ENCODE measurements at places on chromosomes 2 and 18. TPM values are rescaled to one million over a fixed set of nuclear protein-coding genes. Genes with fewer than 3 reads are reported as not detected.

DNA sequence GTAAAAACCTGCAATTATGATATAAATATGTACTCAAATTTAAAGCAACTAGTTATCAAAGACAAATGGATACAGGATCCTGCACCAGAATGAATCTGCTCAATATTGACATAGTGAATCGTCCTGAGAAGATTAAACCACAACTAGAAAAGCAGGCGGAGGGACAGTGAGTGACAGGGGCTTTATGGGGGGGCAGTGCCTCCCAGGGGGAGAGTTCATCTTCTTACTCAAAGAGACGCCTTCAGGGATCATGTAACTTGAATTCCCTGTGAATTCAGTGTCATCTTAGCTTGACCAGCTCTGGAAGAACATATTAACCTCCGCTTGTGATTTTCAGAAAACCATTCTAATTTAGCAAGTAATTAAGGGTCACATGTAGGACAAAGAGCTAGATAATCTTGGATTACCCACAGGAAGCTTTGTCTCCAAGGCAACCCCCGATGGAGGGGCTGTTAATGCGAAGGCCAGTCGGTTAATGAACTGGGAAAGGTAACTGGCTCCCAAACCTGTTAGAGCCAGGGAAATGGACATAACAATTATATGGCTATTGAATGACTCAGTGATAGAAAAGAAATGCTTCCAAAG lies 17.4 kb upstream of the LMAN1 start:
- ATAC-seq = no peak

DNA sequence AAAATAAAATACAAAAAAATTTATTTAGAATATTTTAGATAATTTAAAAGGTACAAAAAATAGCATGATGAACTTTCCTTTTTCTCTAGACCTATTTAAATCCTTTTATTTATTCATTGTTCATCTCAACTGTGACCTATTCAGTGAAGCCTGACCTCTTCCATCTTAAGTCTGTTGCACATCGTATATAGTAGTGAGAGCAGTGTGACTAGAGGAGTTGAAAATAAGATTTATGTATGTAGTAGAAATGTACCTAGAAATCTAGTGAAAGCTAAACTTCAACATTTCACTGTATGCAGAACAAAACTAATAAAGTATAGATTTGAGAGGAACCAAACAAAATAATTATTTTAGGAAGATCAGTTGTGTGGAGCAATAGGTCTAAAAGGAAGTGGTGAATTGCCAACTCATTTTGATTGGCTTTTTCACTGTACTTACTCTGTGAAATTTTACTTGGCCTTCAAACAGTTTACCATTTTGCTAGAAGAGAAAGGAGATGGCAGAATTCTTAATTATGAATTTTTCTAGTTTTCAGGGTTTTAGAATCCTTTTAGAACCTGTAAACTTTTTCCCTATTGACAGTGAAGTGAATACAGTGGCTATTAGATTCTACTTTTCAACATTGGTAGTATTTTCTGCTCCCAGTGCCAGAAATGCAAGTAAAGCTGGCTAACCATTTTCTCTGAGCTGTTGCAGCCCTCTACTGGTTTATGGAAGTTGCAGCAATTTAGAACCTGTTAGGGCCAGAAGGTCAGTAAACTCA lies 11.0 kb downstream of the ANKRD12 start:
- ATAC-seq = no peak

GRCh38 chr2:98470851-98471255 lies 26.2 kb downstream of the INPP4A start:
- ATAC-seq = no peak

- ATAC-seq = no peak
Measured at GRCh38 chr2:234164493-234165413, 114.3 kb downstream of the SPP2 start.

DNA sequence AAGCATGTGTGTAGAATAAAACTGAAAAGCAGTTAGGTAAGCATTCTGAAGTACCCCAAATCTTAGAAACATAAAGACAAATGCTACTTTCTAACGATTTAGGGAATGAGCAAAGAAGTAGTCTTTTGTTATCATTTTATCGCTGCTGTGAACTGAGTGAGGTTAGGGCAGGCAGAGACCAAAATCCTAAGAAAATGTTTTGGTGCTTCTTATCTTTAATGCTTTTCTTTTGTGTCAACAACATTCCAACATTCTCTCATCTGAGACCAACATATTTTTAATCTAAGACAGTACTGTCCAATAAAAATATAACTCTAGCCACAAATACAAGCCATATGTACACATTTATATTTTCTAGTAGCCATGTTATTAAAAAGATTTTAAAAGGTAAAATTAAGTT lies 789.4 kb upstream of the PIK3C3 start:
- ATAC-seq = no peak

- ATAC-seq = peak; percentile 95
Measured at GRCh38 chr18:23716516-23716915, 27.3 kb downstream of the LAMA3 start.

DNA sequence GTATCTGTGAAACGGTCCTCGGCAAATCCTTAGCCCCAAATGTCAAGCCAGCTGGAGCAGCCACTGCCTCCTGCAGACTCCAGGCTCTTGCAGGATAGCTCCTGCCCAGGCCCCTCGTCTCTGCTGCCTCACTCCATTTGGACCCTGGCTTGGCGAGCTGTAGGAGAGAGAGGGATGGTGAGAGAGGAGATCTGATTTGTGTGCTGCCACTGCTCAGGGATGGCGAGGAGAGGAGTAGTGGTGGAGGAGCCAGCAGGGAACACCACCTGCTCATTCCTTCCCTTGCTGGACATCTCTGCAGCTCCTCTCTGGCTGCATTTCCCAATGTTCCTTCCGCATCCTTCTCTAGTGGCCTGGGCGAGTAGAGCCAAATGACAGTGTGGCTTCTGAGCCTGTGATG lies 109.1 kb upstream of the NCK2 start:
- ATAC-seq = no peak

GRCh38 chr2:172811027-172811426 lies 75.4 kb downstream of the RAPGEF4 start:
- ATAC-seq = no peak

DNA sequence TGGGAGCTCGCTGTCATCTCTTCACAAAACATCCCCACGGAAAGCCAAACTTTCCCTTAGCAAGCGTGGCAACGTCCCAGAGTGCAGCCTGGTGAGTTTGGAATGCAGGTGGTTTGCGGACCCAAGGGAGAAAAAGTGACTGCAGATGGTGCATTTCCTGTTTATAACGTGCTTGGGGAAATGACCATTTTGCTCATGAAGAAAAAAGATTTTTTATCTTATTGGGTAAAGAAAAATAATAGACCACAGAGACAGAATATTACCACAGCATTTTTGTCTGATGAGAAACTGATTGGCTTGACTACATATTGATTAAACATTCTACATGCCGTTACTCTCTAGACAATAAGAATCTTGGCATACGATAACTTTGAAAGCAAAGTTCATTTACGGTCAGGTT lies 136.5 kb downstream of the COPS8 start:
- ATAC-seq = no peak

- no peak for ATAC-seq
Measured at GRCh38 chr2:240903191-240904060, 2.7 kb upstream of the CROCC2 start.

GRCh38 chr18:43876748-43877147 lies 599.5 kb upstream of the SYT4 start:
- no peak for ATAC-seq

DNA sequence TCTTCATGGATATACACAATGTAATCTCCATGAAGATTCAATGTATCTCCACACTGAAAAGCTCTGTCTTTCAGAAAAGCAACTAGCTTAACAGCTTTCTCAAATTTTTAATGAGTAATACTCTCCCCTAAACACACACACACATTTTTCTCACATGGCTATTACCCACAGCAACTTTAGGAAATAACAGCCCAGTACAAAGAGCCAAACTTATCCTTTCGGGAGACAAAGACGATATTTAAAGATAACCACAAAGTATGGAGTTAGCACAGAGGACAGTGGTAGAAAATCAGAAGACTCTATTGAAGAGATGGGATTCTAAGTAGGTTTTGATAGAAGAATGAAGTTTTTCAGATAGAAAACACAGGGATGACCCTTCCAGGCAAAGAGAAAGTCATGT lies 394.9 kb upstream of the TRIB2 start:
- ATAC-seq = no peak

DNA sequence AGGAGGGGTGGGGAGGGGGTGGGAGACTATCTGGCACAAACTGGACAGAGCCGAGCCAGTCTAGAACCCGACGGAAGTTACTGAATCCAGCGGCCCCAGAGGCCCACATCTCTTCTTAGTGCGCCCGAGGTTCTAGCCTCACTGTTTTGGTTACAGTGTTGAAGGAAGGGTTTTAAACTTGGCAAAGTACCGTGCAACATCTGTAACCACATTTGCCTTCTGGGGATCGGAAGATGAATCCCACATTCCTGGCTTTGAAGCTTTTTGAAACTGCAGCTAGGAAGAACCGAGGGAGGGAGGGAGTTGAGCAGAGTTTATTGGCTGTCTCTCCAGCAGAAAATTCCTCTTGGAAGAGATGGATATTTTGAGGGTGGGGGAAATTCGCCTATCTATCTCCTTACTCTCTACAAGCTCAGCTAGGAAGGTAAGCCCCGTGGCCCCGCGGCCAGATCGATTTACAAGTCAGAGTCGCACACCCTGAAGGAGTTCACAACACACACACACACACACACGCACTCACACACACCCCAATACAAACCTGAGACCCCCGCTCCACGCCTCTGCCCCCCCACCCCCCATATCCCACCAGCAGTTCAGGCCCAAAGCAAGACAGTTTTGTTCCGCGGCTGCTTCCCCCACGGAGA lies 1.0 kb downstream of the ACVR1 start:
- no peak for ATAC-seq

DNA sequence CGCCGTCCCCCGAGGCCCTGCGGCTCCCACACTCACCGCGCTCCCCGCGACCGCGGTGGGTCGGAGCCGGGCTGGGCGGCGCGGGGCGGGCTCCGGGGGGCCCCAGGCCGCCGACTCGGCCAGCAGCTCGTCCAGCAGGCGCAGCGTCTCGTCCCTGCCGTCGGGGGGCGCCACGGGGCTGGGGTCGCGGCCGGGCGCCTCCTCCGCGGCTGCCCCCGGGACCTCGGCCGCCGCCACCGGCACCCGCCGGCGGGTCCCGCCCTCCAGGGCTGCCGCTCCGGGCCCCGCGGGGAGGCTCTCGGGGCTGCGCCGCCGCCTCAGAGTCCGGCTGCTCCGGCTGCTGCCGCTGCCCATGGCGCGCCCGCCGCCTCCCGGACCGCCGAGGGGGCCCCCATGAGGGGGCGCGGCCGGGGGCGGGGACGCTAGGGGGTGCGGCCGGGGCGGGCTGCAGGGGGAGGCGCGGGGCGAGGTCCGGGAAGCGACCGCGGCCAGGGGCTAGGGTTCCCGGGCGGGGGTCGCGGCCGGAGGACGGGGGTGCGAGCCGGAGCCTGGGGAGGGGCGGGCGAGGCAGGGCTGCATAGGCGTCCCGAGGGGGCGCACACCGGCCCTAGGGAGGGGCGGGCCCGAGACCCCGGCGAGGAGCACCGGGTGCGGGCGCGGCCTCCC lies at the start of gene CYS1:
Gene CYS1 (minus strand): TSS at position 542 of the 666 bp plus-strand sequence. CDS start 188 bp downstream, at position 354.
- peak; percentile 52 for ATAC-seq

- peak; percentile 63 for ATAC-seq
Measured at GRCh38 chr2:20524412-20525040, 77.7 kb downstream of the RHOB start.

DNA sequence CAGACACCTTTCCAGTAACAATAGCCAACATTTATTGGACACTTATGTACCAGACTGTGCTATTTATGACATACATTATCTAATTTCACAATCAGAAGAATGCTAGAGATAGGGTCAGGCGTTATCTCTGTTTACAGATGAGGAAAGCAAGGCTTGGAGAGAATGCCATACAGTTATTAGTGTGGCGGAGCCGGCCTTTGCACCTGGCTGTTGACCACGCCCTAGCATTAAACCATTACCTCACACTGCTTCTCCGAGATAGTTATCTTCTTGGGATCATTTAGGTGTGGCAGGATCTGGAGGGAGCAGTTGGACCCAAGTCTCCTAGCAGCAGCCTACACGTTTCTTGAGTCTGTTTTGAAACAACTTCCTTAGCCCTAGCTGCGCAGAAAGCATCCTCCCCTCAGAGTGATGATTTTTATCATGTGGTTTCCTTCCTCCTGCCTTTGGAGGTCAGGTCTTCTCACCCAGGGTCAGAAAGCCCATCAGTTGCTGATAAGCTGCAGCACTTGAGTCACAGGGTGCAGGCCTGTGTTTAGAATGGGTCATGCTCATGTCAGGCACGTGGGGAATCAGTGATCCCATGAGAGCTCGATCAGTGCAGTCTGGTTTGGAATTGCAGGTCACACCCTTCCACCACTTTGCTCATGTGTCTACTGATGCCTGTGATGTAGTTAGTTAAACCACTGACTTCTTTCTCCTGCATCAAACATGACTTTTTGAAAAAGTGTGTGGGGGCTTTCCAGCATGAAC lies 118.2 kb downstream of the SPTBN1 start:
- ATAC-seq = peak; percentile 55

- no peak for ATAC-seq
Measured at GRCh38 chr2:28271919-28272250, 120.8 kb upstream of the FOSL2 start.

GRCh38 chr18:68660354-68661183 lies 54.3 kb downstream of the TMX3 start:
- ATAC-seq = no peak

GRCh38 chr18:80143881-80144280 lies 34.8 kb downstream of the ADNP2 start:
- no peak for ATAC-seq

DNA sequence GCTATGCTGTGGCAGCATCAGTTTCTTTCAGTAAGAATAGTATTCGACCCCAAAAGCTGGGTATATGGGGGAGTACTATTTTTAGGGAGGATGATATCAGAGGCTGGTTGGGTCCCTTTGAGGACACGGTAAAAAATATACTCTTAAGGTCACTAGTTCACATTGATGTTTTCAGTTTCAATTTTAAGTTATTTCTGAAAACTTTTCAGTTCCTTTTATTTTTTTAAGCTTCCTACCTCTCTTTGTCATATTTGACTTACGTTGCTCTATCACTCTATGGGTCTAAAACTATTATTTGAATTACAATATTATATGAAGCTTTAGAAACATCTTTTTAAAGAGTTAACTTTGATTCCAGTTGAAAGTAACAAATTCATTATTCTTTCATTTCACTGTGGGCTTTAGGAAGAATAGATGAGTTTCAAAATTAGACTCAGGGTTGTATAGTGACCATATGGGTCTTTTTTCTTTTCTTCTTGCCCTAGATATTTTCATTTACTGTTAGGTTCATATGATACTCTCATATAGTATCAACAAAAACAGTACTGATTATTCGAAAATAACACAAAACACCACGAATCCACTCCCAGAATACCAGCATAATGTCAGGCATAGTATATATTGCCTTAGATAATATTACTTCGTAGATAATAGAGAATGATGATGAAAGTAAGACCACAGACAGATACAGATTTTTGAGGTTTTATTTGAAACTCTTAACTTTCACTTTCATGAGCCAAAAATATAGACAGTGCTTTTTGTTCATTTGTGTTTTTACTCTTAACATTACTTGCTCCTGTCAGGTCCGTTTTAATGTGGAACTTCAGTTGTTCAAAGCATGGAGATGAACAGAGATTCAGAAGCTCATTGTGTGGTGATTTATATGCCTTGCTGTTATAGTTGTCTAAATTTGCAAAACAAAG lies 9.8 kb downstream of the RMDN2 start:
- ATAC-seq = no peak

The FBXO36 gene
- 3.7 TPM for total RNA-seq

The SERPINE2 gene
- 129 TPM for total RNA-seq

The KIF1A gene
- total RNA-seq = 0.36 TPM

The FAM161A gene
- 12.5 TPM for total RNA-seq

The MBD5 gene
- total RNA-seq = 20.2 TPM

The CABYR gene
- total RNA-seq = 7.6 TPM

The OSBPL6 gene
- total RNA-seq = 6.8 TPM

The EFHD1 gene
- total RNA-seq = 23.0 TPM

The CCDC141 gene
- 0.41 TPM for total RNA-seq

The CNTNAP5 gene
- 2.1 TPM for total RNA-seq

The HOXD4 gene
- 51.2 TPM for total RNA-seq

The BOLL gene
- total RNA-seq = not detected

The WNT10A gene
- not detected for total RNA-seq

All from motor neuron (in vitro differentiated cells).